ENCODE measurements at places on chromosomes 7 and 10.

DNA sequence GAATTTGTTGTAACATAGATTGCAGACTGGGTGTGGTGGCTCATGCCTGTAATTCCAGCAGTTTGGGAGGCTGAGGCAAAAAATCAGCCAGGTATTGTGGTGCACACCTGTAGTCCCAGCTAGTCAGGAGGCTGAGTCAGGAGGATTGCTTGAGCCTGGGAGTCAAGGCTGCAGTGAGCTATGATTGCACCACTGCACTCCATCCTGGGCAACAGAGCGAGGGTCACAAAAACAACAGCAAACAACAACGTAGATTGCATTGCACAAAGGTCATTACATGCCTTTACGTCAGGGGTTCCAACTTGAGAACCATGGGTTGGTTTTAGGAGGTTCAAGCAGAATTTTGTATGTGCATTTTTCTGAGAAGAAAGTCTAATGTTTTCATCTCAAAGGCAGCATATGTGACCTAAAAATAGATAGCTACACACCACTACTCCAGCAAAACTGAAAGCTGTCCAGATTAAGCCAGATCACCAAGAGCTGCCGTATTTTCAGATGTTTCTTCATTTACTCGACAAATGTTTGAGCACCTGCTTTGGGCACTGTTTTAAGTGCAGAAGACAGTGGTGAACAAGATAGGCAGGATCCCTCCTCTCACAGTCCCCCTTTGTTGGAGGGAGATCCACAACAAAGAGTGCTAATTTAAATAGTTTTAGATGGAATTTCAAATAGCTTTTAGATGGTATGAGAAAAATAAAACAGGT, 28.3 kb upstream of the CYP26C1 start:
- DNase-seq = no peak

GRCh38 chr7:80647436-80647835, 9.0 kb downstream of the CD36 start:
- no peak for DNase-seq

- DNase-seq = no peak
Measured at GRCh38 chr10:114634609-114634979, 23.5 kb downstream of the ABLIM1 start.

GRCh38 chr10:108424656-108425055, 1260.2 kb upstream of the SORCS1 start:
- DNase-seq = no peak

DNA sequence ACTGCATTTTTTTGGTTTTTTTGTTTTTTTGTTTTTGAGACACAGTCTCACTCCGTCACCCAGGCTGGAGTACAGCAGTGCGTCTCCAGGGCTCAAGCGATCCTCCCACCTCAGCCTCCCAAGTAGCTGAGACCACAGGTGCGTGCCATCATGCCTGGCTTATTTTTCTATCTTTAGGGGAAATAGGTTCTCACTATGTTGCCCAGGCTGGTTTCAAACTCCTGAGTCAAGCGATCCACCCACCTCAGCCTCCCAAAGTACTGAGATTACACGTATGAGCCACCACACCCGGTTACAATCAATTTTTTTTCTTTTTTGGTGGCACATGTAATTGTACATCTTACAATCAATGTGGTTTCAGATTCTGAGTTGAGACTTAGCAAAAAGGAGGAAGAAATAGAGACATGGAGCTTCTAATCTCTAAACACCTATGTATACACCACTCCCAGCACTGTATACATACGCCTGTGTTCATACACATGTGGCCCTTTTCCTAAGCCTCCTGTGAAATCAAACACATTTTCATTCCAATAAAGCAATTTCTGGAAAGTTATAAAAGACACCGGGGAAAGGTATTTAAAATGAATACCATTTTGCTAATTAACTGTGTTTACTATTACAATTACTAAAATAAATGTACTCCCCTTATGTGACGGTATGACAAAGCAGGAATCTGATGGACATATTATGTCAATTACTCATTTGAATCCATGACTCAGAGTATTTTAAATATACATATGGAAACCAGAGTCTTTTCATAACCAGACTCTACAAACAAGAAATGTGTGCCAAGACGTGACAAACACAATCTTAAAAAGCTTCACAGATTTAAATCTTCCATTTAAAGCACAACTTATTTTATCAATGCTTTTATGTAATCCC, 40.9 kb downstream of the SMURF1 start:
- DNase-seq = no peak

DNA sequence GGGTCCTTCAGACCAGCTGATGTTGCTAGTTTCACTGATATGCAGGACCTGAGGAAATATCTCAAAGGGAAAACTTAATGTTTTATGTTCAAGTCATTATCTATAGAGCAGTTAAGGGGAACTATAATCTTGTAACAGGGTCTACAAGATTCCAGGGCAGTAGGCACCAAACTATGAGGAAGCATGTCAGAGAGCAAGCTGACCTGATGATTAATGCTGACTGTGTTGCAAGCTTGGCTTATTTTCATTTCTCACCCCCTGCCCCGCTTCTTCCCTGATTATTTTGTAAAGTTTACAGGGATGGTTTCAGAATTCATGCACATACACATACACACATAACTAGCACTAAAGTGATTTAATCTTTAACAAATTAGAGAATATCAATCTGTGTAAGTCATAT, 84.3 kb upstream of the CACNA2D1 start:
- no peak for DNase-seq

DNA sequence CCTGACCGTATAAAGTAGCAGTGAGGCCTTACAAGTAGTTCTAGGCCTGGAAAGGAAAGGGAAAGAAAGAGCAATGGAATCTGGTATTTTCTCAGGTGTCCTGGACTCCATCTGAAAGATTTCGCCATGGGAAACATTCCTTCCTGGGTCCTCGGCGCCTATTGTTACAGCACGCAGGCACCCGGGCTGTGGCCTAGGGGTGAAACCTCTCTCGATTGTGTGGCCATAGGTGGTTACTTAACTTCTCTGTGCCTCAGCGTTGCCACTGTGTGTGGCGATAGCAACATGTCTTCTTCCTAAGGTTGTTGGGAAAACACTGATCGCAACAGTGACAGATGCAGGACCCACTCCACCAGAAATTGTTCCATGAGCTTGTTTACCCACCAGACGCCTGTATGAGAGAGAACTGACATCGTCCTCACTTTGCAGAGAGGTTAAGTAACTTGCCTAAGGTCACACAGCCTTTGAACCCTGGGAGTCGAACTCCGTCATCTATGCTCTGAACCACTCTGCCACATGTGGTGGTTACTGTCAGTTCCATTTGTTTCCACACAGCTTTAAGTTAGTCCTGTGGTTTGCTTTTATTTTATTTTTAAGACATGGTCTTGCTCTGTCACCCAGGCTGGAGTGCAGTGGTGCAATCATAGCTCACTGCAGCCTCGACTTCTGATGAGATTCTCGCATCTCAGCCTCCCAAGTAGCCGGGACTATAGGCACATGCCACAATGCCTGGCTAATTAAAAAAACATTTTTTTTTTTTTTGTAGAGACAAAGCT, 73.4 kb downstream of the LHPP start:
- no peak for DNase-seq

DNA sequence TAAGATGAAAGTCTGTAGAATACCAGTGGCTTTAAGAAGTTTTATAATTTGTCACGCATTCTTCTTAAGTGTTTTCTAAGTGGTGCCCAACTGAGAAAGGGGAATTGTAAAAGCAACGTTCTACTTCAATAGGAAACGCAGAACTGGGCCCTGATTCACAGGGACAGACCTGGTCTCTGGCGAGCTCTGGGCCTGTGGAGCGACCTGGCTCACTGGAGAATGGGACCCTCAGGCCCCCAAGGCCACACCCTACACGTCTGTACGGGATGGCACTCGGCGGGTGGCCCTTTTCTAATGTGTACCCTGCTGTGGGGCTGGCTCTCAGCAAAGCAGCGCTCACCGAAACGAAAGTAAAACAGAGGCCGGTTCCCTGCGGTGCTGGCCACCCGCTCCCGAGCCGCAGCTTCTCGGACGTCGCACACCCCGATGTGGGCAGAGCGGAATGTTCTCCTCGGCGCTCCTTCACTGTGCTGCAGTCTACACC, 205.0 kb downstream of the DIP2C start:
- DNase-seq = no peak

- no peak for DNase-seq
Measured at GRCh38 chr7:37732253-37732652, 48.7 kb downstream of the GPR141 start.

- no peak for DNase-seq
Measured at GRCh38 chr10:120667276-120667675, 183.9 kb upstream of the WDR11 start.

DNA sequence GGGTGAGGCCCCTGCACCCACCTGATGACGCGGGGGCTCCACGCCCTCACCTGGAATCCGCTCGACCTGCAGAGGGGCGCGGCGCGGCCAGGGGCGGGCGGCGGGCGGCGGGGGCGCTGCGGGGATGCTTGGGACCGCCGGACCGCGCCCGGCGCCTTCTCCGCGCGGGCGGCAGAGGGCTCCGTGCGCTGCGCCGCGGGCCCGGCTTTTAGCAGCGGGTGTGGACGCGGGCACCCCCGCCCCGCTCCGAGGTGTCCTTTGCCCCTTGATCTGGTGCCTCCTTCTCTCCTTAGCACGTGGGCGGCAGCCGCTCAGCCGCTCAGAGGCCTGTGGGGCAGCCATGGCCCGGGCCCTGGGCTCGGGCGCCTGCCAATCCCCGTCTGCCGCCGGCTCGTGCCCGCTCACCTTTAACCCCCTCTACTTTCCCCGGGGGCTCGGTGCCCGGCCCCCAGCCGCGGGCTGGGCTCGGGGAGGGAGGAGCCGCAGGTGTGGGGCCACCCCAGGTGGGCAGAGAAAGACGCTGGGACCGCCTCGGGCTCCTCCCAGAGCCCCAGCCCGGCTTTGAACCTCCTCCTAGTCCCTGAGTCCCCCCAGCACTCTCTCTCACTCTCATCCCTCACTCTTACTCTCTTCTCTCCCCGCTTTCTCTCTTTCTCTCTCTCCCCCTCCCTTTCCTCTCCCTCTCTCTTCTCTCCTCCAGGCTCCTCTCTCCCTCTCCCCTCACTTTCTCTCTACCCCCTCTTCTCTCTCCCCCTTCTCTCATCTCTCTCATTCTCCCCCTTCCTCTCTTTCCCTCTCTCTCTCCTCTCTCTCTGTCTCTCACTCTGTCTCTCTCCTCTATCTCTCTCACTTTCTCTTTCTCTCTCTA, 19.7 kb upstream of the VPS37D start:
- DNase-seq = no peak

- no peak for DNase-seq
Measured at GRCh38 chr7:98978672-98979071, 100.3 kb downstream of the TRRAP start.

DNA sequence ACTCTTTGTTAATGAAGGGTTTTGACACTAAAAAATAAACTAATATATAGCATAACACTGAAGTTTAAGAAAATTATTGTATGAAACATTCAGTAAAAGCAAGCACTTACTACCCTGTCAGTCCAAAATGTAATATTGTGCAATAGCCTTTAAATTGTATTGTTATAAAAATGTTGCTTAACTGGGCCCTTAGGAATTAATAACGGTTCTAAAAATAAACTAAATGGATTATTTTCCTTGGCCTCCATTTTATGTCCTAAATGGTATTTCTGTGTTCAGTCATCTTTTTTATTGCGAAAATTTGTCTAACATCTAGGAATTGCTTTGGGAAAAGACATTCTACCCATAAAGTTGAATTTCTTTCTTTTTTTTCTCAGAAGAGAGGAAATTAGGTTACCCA, 49.0 kb upstream of the ABI1 start:
- no peak for DNase-seq

GRCh38 chr7:51317582-51317910, 937 bp upstream of the COBL start:
- no peak for DNase-seq

- DNase-seq = no peak
Measured at GRCh38 chr10:102286216-102286615, 40.9 kb downstream of the GBF1 start.

GRCh38 chr7:85220023-85220422, 33.2 kb upstream of the SEMA3D start:
- DNase-seq = no peak

GRCh38 chr7:158278745-158279320, 308.8 kb downstream of the PTPRN2 start:
- no peak for DNase-seq

DNA sequence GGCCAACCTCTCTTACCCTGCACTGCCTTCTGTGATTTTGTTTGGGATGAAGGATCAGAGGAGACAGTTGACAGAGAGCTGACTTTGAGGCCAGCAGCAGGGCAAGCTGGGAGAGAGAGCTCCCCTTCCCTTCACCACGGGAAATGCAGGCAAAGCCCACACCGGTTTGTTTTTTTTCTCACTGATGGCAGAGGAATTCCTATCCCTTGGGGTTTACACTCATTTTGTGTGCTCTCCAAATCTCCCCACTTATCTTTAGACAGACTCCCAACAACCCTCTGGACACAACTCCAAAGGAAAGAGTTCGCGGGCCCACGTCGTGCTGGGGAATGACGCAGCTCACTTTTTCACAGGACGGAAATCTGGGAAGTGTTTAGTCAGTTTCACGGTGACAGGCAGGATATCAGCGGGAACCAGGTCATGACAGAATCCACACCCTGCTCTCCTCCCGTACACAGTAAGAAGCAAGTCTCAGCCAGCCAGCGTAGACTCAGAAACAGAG, 68.3 kb upstream of the FAM171A1 start:
- no peak for DNase-seq

DNA sequence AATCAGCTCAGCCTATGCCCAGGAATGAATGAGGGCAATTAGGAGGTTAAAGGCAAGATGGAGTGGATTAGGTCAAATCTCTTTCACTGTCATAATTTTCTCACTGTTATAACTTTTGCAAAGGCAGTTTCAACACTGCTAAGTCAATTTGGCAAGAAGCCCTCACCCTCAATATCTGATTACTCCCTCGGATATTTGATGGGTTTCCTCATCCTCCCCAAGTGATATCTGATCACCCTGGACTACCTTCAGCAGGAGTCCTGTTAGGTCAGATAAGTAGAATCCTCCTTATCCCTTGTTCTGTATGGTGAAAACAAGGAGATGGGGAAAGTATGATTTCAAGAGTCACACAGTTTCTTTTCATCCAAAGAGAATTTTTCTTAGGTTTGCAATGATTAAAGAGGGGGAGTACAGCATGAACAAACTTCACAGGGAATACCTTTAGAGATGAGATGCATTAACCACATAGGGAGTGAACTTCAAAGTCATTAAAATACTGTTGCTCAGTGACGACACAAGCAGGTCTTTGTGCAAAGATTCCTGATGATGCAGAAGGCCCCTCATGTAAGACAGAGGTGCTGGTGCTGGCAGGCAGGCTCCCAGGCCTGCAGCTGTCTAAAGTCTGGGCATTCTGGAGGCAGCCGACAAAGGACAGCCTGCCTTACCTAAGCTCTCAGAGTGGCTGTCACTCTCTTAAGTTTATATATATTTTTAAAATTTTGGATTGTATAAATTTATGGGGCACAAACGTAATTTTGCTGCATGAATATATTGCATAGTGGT, 75.4 kb upstream of the POM121L12 start:
- no peak for DNase-seq
